GM23338 (cell line): ENCODE measurements at places on chromosomes 12 and 14.
A peak's percentile ranks its signal among the peaks of the same experiment; 100 is the strongest.

GRCh38 chr12:89355243-89356068, 3.2 kb upstream of the DUSP6 start:
- DNase-seq: no peak

DNA sequence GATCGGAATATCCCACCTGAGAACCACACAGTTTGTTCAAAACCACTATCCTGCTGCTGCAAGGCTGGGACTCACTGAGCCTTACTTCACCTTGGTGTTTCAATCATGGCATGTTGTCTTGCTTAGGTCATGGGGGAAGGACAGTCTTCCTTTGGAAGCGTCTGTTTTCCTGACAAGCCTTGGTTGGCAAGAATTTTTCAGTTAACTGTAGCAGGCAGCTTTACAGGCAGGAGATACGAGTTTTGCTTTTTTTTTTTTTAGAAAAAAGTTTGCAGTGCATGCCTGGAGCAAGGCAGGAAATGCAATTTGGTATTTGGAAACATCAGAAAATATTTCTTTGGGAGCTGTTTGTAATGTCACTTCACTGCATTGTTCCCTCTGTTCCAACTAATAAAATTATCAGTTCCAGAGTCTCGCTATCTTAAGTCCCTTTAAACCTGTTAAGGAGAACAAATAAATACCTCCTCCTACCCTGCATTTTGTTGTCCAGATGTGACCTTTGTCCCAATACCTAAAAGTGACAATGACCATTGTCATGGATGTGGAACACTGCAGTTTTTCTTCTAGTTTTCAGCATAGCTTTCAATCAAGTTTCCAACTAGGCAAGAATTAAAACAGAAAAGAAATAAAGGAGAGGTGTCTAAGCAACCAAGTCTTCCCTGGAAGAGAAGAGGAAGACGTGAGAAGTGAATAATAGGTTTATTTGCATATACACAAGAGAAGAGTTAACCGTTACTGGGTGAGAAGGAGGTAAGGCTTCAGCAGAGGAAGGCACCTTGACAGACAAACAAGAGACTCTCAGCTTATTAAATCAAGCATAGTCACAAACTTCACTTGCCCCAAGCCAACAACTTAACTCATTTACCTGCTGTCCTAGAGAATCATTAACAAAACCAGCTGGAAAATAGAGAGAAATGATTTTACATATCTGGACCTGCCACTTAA, 71.4 kb upstream of the ACTN1 start:
- DNase-seq: peak; percentile 41

DNA sequence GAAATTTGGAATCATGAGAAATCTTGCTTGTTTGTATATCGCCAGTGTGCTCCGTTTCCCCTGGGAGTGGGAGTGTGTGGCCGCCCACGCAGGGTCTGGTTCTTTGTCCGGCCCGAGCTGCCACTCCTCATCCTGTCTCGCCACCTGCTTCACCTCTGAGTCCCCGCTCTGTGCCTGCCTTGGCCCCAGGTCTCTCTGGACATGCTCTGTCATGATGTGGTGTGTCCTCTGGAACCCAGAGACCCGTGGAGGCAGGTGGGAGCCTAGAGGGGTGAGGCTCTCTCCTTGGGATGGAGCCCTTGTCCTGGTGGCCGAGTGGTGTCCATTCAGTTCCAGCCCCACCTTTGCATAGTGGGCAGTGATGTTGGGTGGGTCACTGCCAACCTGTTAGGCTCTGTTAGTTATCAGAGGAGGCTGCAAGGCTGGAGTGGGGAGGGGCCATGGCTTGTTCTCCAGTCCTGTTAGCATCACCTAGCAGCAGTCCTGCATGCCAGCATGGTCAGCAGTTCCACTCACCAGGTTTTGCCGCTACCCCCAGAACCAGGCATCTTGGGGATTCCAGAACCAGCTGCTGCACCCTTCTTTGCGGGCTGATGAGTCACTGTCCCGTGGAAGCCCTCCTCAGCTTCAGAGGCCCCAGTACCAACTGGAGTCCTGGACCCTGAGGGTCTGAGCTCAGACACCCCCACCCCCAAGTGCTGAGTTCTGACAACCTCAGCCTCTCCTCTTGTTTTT, 76.5 kb downstream of the EP400 start:
- no peak for DNase-seq

DNA sequence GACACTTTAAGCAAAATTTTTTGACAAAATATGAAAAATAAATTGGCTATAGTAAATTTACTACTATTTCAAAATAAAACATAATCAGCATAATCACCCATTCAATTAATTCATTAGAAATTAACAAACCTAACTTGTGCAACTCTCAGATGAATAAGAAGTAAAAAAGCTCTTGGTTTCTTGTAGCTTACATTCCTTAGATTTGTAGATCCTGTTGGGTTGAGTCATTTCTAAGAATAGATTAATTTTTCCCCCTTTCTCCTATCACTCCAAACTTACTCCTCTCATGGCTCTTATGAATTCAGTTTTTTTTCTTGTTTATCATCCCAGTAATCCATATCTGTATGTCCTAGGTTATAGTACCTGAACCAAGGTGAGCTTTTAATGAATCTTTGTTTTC, 230.9 kb upstream of the LRIG3 start:
- DNase-seq: no peak

- peak; percentile 77 for DNase-seq
Measured at GRCh38 chr14:20697273-20698017, 8.9 kb downstream of the ANG start.

DNA sequence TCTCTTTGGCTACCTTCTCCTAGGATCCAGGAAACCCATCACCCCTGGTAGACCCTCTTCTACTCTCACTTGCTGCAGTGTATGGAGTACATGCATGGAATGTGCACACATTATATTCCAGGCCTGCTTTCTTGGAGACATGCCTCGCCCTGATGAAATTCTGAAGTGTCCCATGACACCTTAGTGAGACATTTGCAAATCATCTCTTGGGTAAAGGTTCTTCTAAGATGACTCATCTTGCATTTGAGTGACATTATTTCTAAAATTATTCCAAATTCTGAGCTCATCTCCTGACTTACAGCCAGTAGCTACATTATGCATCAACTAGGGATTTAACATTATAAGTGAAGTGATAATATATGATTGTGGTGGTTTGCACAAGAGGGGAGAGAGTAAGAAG, 49.8 kb downstream of the SDR9C7 start:
- no peak for DNase-seq

- peak; percentile 73 for DNase-seq
Measured at GRCh38 chr12:106919910-106920544, 35.7 kb upstream of the TMEM263 start.

GRCh38 chr12:77160931-77161330, 95.6 kb upstream of the E2F7 start:
- no peak for DNase-seq

GRCh38 chr14:93114713-93115068, 1.0 kb downstream of the ITPK1 start:
- peak; percentile 33 for DNase-seq

DNA sequence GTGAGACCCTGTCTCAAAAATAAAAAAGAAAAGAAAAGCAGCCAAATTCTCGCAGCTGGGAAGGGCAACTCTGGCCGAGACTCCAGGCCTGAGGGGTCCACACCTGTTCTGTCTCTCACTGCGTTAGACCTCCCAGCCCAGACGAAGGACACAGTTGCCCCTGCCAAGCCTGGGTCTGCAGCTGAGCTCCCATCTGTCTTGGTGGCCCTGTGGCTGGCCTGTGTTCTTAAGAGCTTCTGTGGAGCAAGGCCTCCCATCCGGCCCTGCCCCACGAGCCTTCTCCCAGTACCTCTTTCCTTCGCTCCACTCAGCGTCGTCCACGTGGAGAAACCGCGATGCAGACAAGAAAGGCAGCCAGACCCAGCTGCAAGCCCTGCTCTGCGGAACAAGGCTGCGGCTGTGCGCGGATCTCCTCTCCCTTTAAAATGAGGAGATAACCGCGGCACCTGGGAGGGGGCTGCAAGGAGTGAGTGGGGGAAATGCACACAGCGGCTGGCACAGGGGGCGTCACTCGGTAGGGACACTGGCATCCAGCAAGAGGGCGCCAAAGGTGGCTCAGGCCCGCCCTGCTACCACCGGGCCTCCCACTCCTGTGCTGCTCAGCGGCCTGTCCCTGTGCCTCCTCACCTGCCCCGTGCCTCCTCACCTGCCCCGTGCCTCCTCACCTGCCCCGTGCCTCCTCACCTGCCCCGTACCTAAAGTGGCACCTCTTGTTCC, 42.4 kb downstream of the LRRC74A start:
- peak; percentile 34 for DNase-seq

DNA sequence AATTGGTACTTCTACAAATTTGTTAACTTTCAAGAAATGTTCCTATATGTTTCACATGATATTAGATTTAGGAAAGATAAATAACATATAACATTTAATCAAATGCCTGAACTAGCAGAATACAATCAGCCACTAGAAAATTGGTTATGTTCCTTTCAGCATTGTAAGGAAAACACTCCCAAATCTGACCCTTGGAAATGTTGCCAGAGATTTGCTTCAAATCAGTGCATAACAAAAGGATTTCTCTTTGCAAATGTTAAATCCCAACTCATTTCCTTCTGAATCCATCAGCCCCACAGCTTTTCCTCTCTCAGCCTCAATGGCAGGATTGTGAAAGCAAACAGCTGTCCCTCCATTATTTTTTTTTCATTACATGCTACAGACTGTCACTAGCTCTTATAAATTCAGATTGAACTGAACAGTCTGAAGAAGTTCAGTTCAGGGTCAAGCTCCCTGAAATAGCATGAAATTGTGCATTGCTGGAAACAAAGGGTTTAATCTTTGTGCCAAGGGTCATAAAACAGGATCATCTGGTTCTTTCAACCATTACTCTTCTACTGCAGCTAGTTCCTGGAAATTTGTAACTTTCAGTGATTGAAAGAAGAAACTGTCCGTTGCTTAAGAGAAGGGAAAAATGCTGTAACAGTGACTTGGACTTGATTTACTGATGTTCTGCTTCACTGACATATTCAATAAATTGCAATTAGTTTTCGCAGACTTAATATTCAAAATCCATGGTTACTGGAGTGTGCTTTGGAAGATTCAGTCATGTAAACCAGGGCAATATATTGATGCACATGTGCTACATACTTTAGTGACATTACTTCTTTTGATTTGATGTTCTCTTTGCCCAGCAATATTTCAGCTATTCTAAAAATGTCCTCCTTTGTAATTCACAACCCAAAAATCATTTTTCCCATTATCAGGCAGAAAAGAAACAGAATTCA, 246.4 kb downstream of the RPL10L start:
- DNase-seq: peak; percentile 46

- DNase-seq: no peak
Measured at GRCh38 chr14:29636870-29637269, 290.8 kb downstream of the PRKD1 start.

GRCh38 chr14:60532442-60532841, 23.5 kb downstream of the SIX6 start:
- no peak for DNase-seq

- no peak for DNase-seq
Measured at GRCh38 chr12:103399986-103400385, 95.8 kb downstream of the C12orf42 start.
